GM23248 (cell line): ENCODE measurements at places on chromosomes 3 and 15.

GRCh38 chr15:78093242-78094020 is 1.1 kb downstream of the SH2D7 start:
- H3K4me1 ChIP-seq = peaks cover 6% of the 10 kb centered on the region; the same call in 1 of the 2 replicates
- H3K4me3 ChIP-seq = no peak overlapping the region
- peak; percentile 85 for DNase-seq
- H3K27me3 ChIP-seq = no peaks in the 10 kb centered on the region; the same call in 1 of the 2 replicates

DNA sequence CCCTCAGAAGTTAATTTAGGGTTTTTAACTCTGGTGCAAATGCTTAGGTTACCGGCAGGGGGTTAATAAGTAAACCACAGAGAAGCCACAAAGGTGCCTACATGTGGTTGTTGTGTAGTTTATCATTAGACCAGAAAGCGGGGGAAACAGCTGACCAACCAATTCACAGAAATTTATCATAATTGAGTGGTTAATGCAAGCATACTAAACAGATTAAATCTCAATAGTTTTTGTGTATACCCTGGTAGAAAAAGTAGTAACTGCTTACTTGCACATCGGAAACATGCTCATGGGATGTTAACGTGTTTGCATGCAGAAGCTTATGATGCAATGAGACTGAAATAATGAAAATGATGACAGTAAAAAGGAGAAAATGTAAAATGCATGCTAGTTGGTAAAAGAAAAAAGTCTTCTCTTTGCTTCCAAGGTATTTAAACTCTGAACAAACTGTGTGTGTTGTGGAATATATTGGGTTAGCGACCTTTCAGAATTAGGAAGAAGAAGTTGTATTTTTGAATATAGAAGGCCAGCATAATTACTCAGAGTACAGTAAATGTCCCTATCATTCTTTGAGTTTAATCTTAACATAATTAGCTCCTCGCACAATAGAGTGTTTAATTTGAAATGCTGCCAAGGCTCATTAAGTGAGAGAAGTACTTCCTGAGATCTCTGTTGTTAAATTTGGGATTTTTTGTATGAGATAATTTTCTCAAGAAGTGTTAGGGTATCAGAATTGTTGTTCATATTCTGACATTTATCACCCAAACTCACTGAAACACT is 316.2 kb downstream of the PTPRG start:
- no peaks in the 10 kb centered on the region for H3K36me3 ChIP-seq
- H3K27ac ChIP-seq = peak overlapping the region; percentile 56
- H3K4me3 ChIP-seq = no peak overlapping the region
- peaks cover 32% of the 10 kb centered on the region for H3K4me1 ChIP-seq

- H3K4me1 ChIP-seq = 0 out of 2 replicates have a peak, but pooled peaks cover 4% of the 10 kb centered on the region
- H3K4me3 ChIP-seq = peak overlapping the region; percentile 83
- no peaks in the 10 kb centered on the region for H3K27me3 ChIP-seq
- H3K27ac ChIP-seq = peak overlapping the region; percentile 79
- peak; percentile 27 for DNase-seq
These were observed 1.0 kb upstream of the UBL7 start for GRCh38 chr15:74461847-74462511.

DNA sequence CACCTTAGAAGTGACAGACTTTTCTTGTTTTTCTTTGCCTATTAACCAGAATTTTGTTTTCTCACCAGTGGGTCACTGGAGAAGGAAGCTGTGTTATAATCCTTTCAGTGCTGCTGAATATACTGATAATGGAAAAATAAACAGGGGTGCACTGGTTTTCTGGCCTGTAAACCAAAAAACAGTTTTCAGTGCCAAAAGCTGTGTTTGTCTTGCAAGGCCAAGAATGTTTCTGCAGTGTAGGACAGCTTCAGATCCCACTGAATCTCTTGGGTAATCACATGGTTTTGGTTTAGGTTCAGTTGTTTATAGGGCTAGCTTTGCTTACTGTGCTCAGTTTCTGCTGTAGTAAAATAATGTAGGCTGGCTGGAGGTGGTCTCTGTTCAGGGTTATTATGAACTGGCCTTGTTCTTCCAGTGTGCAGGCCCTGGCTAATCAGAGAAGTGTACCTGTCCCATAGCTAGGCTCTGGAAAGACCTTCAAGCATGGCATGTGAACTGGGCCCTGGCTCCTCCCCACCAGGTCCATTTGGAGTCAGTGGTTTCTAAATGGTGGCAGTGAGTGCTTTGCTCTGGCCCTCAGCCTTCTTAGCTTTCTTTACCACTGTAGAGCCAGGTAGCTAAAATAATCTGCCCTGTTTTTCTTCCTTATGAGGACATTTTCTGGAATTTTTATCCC is 18.7 kb downstream of the PDE8A start:
- H3K4me1 ChIP-seq = no peaks in the 10 kb centered on the region
- H3K36me3 ChIP-seq = no peaks in the 10 kb centered on the region
- no peak overlapping the region for H3K4me3 ChIP-seq
- no peaks in the 10 kb centered on the region for H3K27me3 ChIP-seq
- no peak for DNase-seq

DNA sequence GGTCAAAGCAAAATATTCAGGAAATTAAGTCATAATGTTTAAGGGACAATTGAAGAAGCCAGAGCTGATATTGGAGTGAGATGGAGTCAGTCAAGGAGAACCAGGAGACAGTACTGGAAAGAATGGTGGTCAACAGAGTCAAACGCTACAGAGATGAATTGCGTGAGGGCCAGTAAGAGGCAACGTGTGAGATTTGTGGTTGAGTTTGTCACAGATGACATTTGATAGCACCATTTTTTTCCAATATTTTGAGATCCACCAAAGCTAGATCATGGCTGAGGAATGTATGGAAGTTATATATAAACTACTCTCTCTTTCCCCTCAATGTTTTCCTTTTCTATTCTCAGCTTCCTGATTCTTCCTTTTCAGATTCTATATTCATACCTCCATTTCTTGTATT is 375.1 kb upstream of the ROBO2 start:
- no peaks in the 10 kb centered on the region for H3K36me3 ChIP-seq
- no peak overlapping the region for H3K27ac ChIP-seq
- no peak for DNase-seq

DNA sequence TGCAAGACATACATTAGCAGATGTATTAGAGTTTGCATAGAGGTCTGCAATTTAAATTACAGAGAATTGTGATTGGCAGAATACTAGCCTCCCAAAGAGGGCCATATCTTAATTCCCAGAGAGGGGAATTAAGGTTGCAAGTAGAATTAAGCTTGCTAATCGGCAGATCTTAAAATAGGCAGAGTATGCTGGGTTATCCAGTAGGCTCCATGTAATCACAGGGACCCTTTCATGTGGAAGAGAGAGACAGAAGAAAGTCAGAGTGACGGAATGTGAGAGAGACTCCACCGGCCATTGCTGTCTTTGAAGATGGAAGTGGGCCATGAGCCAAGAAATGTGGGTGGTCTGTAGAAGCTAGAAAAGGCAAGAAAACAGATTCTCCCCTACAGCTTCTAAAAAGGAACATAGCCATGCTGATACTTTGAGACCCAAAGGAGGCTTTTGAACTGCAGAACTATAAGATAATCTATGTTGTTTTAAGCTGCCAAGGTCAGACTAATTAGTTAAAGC is 38.8 kb downstream of the IMPG2 start:
- H3K27me3 ChIP-seq = no peaks in the 10 kb centered on the region
- no peak overlapping the region for H3K27ac ChIP-seq
- H3K36me3 ChIP-seq = no peaks in the 10 kb centered on the region
- H3K4me3 ChIP-seq = no peak overlapping the region
- DNase-seq = no peak

DNA sequence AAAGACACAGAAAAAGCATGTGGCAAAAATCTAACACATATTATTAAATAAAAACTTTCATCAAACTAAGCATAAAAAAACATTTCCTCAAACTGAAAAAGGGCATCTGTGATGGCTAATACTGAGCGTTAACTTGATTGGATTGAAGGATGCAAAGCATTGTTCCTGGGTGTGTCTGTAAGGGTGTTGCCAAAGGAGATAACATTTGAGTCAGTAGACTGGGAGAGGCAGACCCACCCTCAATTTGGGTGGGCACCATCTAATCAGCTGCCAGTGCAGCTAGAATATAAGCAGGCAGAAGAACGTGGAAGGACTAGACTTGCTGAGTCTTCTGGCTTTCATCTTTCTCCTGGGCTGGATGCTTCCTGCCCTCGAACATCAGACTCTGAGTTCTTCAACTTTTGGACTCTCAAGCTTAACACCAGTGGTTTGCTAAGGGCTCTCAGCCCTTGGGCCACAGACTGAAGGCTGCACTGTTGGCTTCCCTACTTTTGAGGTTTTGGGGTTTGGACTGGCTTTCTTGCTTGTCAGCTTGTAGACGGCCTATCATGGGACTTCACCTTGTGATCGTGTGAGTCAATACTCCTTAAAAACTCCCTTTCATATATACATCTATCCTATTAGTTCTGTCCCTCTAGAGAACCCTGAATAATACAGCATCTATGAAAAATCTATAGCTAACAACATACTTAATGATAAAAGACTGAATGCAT is 45.4 kb downstream of the DAZL start:
- no peak overlapping the region for H3K27ac ChIP-seq
- H3K27me3 ChIP-seq = no peaks in the 10 kb centered on the region
- H3K36me3 ChIP-seq = no peaks in the 10 kb centered on the region
- H3K4me3 ChIP-seq = no peak overlapping the region
- H3K4me1 ChIP-seq = no peaks in the 10 kb centered on the region

DNA sequence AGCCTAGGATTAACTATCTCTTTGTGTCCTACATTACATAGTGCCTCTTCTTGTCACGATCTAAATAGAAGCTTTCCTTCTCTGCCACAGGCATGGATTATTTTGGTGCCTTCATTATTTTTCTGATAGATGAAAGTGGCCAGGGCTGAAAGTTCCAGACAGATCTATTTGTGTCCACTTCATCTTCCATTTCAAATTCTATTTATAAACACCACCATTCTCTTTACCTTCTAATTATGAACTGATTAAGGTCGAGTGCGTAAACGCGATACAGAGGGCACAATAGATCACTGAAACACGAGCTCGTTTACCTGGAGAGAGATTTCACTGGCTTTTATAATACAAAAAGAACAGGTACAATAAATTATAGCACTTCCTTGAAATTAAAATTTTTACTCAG is 105.0 kb downstream of the EDEM1 start:
- no peak overlapping the region for H3K27ac ChIP-seq
- no peak overlapping the region for H3K4me3 ChIP-seq
- peaks cover 27% of the 10 kb centered on the region for H3K4me1 ChIP-seq
- H3K27me3 ChIP-seq = no peaks in the 10 kb centered on the region
- H3K36me3 ChIP-seq = no peaks in the 10 kb centered on the region

GRCh38 chr15:50675535-50676144 is 11.0 kb downstream of the TRPM7 start:
- H3K27me3 ChIP-seq = no peaks in the 10 kb centered on the region
- H3K4me3 ChIP-seq = no peak overlapping the region
- H3K27ac ChIP-seq = no peak overlapping the region; the same call in 1 of the 2 replicates

GRCh38 chr3:43023066-43023465 is 44.0 kb downstream of the GASK1A start:
- no peak overlapping the region for H3K4me3 ChIP-seq
- H3K27me3 ChIP-seq = no peaks in the 10 kb centered on the region
- no peak for DNase-seq
- H3K36me3 ChIP-seq = no peaks in the 10 kb centered on the region

DNA sequence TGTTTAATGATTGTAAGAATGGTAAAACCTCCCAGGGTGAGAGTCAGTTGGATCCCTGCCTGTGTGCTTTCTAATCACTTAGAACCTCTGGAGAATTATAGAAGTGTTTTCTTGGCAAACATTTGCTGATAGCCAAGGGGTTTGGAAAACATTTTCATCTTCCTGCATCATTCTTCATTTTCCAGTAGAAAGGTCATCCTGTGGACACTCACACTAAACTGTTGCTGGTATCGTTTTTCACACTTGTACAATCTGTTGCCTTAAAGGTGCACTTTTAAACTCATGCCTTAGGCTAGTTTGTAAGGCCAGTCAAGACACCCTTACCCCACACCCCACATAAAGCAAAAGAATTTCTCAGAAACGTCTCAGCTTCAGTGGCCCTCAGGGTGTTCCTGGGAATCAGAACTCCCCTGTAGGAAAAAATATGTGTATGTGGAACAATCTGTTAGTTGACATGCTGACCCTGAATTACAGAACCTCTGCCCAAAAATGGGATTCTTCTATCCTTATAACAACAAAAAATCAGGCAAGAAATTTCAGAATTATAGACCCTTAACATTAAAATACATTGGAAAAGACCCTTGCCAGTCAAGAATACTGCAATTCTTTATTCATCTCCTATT is 5.8 kb upstream of the PLD1 start:
- H3K27me3 ChIP-seq = no peaks in the 10 kb centered on the region
- no peak for DNase-seq
- no peak overlapping the region for H3K4me3 ChIP-seq
- peaks cover 19% of the 10 kb centered on the region for H3K4me1 ChIP-seq

GRCh38 chr3:15151166-15151565 is 52.2 kb upstream of the RBSN start:
- no peak for DNase-seq
- peaks cover 63% of the 10 kb centered on the region for H3K27me3 ChIP-seq
- no peaks in the 10 kb centered on the region for H3K4me1 ChIP-seq
- H3K36me3 ChIP-seq = no peaks in the 10 kb centered on the region
- H3K27ac ChIP-seq = no peak overlapping the region
- H3K4me3 ChIP-seq = no peak overlapping the region

DNA sequence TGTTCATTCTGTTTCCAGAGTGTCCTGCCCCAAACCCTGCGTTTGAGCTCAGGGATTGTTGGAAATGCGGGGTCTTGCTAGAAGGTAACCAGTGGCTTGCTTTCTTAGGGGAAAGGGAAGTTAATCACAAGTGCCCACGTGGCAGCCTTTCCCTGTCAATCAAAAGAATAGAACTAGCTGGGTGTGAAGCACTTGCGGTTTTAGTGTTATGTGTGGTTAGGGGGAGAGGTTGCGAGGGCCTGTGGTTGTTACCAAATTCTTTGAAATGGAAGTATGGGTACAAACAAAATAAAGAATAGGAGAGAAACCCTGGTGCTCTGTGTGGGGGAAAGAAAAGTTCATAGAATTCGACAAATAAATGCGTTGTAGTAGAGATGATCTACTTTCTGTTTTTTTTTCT is 67.6 kb downstream of the FNDC3B start:
- H3K36me3 ChIP-seq = peaks cover 2% of the 10 kb centered on the region; the same call in 1 of the 2 replicates
- no peak overlapping the region; the same call in 1 of the 2 replicates for H3K27ac ChIP-seq
- H3K4me1 ChIP-seq = peaks cover 57% of the 10 kb centered on the region
- no peak for DNase-seq

DNA sequence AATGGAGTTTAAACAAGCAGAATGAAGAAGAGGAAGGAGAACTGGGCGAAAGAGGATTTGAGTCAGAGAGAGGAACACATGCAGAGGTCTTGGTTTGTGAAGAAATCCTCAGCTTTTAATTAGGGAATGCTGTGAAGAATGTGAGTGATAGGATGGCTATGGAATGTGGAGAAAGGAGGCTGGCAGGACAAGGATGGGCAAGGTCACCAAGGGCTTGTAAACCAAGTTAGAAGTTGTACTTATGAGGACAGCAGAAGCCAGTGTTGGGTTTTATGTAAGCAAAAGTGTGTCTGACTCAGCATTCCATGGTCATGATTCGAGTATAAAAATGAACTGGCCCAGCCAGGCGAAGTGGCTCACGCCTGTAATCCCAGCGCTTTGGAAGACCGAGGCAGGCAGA is 60.0 kb upstream of the IL12A start:
- H3K4me1 ChIP-seq = peaks cover 37% of the 10 kb centered on the region
- peak; percentile 98 for DNase-seq
- no peaks in the 10 kb centered on the region for H3K36me3 ChIP-seq
- H3K27ac ChIP-seq = peak overlapping the region; percentile 87

- no peak for DNase-seq
- no peaks in the 10 kb centered on the region for H3K4me1 ChIP-seq
- no peaks in the 10 kb centered on the region for H3K27me3 ChIP-seq
- no peaks in the 10 kb centered on the region for H3K36me3 ChIP-seq
These were observed 612.8 kb upstream of the AGTR1 start for GRCh38 chr3:148084931-148085330.
